Activated CD8-positive, alpha-beta T cell treated with anti-CD3 and anti-CD28 coated beads for 36 hours (primary cell): ENCODE measurements at places on chromosomes 12 and 14. TPM values are rescaled to one million over a fixed set of nuclear protein-coding genes. Genes with fewer than 3 reads are reported as not detected.

GRCh38 chr14:70018230-70018629 is 139.0 kb downstream of the SMOC1 start:
- no peaks in the 10 kb centered on the region for H3K36me3 ChIP-seq
- peaks cover 7% of the 10 kb centered on the region for H3K4me1 ChIP-seq
- no peak for DNase-seq

DNA sequence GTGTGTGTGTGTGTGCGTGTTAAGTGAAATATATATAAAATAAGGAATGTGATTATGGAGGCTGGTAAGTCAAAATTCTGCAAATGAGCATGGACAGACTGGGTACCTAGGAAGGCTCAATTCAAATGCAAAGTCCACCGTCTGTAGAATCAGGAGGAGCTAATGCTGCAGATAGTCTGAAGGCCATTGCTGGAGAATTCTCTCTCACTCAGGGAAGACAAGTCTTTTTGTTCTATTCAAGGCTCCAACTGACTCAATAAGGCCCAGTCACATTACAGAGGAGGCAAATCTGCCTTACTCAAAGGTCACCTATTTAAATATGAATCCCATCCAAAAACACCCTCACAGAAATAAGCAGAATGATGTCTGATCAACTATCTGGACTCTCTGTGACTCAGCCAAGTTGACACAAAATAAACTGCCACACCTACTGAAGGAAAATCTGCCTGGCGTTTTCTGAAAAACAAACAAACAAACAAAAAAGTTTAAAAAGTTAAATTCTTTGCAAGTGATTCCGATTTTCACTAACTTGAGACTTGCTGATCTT is 684 bp upstream of the KLRF2 start:
- H3K4me3 ChIP-seq, result no peak overlapping the region
- H3K27me3 ChIP-seq, result no peaks in the 10 kb centered on the region
- no peak overlapping the region for H3K27ac ChIP-seq
- no peaks in the 10 kb centered on the region for H3K36me3 ChIP-seq
- no peak for DNase-seq
- H3K4me1 ChIP-seq, result peaks cover 13% of the 10 kb centered on the region

DNA sequence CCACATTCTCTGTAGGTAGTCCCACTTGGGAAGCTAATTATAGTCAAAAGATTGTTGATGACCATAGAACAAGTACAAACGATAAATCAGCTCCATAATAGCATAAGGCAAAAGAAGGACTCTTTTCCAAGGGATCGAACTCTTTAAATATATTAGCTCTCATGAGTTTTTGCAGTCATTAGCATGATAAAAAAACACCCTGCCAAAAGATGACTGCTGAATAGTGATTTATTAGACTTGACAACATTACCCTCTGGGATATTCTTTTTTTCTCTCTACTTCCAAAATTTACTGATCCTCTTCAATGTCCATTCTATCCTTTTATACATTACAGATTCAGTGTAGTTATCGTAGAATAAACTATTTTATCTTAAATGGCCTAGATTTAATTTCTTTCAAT is 14.2 kb downstream of the EPYC start:
- no peak overlapping the region for H3K27ac ChIP-seq
- DNase-seq, result no peak
- H3K4me3 ChIP-seq, result no peak overlapping the region
- peaks cover 1% of the 10 kb centered on the region for H3K27me3 ChIP-seq

Gene HPD
- not detected for total RNA-seq

DNA sequence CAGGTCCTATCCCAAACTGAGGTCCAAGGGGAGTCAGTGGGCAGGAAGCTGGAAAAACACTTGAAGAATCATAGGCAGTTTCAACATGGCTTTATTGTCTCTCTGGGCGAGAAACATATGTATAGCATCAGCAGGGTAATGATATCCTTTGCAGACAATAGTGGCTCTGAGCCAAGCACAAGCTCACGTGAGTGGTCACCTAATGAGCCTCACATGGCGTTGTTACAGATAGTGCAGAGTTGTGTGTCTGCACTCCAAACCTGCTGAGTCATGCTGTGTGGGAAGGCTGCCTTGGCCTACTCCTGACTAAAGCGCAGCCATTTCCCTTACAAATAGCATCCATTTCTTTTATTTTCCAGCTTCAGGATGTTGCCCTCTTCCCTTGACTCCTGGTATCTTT is 105.2 kb upstream of the SYT1 start:
- no peaks in the 10 kb centered on the region for H3K36me3 ChIP-seq
- no peaks in the 10 kb centered on the region for H3K27me3 ChIP-seq
- H3K4me3 ChIP-seq, result no peak overlapping the region
- DNase-seq, result no peak
- no peak overlapping the region for H3K27ac ChIP-seq

DNA sequence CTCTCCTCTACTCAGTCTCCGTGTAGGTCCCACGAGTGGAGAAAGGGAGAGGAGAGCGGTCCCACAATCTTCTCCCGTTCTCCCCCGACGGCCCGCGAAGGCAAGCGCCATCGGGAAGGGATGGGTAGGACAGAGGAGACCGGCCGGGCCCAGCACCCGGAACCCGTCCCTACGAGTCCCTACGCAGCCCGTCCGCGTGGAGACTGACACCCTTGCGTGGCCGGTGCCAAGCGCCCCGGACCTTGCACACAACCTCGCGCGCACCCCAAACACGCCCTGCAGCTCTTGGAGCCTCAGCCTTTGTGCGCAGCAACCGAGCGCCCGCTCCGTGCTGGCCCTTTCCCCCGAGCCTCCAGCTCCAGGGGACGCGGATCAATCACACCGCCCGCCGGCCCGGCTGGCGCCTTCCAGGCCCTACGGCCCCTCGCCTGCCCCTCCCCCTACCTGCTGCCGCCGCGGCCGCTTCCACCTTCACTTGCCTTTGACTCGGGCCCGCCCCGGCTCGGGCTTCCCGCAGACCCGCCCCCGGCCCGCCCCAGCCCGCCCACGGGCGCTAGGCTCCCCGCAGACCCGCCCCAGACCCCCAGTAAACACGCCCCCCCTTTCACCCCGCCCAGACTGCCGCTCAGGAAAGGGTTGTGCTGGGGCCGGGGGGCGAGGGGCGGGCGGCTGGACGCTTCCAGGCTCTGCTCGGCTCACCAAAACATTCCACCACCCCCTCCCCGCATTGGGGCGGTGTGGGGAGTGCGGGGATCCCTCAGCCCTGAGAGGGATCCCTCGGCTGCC is at the start of gene NDRG2:
TSS of gene NDRG2 (minus strand) at position 477 of the 786 bp plus-strand sequence. CDS start 1,746 bp downstream, outside the sequence.
- peaks cover 12% of the 10 kb centered on the region for H3K4me1 ChIP-seq
- H3K27me3 ChIP-seq, result peaks cover 2% of the 10 kb centered on the region
- peak; percentile 73 for DNase-seq
- peak within 1 kb of the TSS; percentile 78 for H3K4me3 ChIP-seq
- H3K36me3 ChIP-seq, result no peaks in the 10 kb centered on the region

GRCh38 chr14:76829013-76829365 is 2.8 kb downstream of the LRRC74A start:
- DNase-seq, result no peak
- H3K27me3 ChIP-seq, result no peaks in the 10 kb centered on the region
- H3K36me3 ChIP-seq, result no peaks in the 10 kb centered on the region
- H3K4me1 ChIP-seq, result no peaks in the 10 kb centered on the region

- H3K36me3 ChIP-seq, result no peaks in the 10 kb centered on the region
- DNase-seq, result no peak
- H3K4me3 ChIP-seq, result no peak overlapping the region
- H3K27ac ChIP-seq, result no peak overlapping the region
- H3K4me1 ChIP-seq, result no peaks in the 10 kb centered on the region
Measured at GRCh38 chr14:51701951-51702350, 50.2 kb downstream of the FRMD6 start.

- peaks cover 6% of the 10 kb centered on the region for H3K36me3 ChIP-seq
- no peak for DNase-seq
- no peak overlapping the region for H3K4me3 ChIP-seq
- no peak overlapping the region for H3K27ac ChIP-seq
Measured at GRCh38 chr14:59358784-59359183, 106.4 kb downstream of the GPR135 start.

Gene MGP
- not detected for total RNA-seq

- H3K36me3 ChIP-seq, result no peaks in the 10 kb centered on the region
- no peaks in the 10 kb centered on the region for H3K4me1 ChIP-seq
- H3K27ac ChIP-seq, result no peak overlapping the region
- DNase-seq, result no peak
Measured at GRCh38 chr12:3030821-3031429, 46.3 kb upstream of the TSPAN9 start.

Gene SMIM41
- total RNA-seq, result not detected

GRCh38 chr12:67937822-67938221 is 51.4 kb upstream of the IFNG-AS1 start:
- no peak overlapping the region for H3K27ac ChIP-seq

Gene CFAP251
- total RNA-seq, result 2.9 TPM

DNA sequence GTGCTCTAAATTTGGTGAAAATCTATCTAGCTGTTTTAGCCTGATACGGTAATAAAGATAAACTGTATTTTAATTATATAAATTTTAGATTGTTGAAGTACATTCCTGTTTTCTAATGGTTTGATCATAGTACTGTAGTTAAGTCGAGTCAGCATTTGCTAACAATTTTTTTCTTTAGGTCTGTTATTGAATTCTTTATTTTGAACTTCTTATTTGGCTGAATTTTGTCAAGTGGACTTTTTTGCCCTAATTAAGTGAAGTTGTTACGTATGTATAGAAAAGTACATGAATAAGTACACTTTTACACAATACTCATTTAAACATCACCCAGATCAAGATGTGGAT is 66.8 kb downstream of the VRK1 start:
- H3K36me3 ChIP-seq, result peaks cover 46% of the 10 kb centered on the region
- no peaks in the 10 kb centered on the region for H3K4me1 ChIP-seq
- no peak for DNase-seq
- H3K27ac ChIP-seq, result no peak overlapping the region
- H3K4me3 ChIP-seq, result no peak overlapping the region
- H3K27me3 ChIP-seq, result no peaks in the 10 kb centered on the region
